Stimulated activated CD4-positive, alpha-beta T cell treated with anti-CD3 and anti-CD28 coated beads, Interleukin-15, amount 100 ng/mL, for 1 hour (primary cell): ENCODE measurements at places on chromosomes 11 and 22.

- DNase-seq: no peak
Observed at GRCh38 chr11:113584371-113584770, 109.2 kb upstream of the DRD2 start.

- DNase-seq: no peak
Observed at GRCh38 chr11:63489879-63490278, 1.1 kb downstream of the PLAAT5 start.

DNA sequence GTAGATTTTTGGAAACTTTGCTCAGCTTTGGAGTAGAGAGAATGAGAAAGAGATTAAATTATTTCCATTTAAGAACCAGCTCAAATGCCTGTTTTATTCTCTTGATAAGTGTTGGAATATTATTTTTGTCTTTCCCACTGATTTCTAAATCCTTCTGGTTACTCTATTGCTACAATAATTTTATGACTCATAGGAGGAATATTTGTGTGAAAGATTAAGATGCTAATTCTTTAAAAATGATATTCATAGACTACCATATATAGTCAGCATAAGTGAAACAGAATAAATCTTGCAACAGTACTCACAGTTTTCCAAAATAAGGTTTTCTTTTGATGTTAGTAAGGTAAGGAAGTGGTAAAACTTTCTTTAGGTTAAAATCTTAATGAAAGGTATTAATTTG, 60.9 kb downstream of the YAP1 start:
- DNase-seq: no peak

DNA sequence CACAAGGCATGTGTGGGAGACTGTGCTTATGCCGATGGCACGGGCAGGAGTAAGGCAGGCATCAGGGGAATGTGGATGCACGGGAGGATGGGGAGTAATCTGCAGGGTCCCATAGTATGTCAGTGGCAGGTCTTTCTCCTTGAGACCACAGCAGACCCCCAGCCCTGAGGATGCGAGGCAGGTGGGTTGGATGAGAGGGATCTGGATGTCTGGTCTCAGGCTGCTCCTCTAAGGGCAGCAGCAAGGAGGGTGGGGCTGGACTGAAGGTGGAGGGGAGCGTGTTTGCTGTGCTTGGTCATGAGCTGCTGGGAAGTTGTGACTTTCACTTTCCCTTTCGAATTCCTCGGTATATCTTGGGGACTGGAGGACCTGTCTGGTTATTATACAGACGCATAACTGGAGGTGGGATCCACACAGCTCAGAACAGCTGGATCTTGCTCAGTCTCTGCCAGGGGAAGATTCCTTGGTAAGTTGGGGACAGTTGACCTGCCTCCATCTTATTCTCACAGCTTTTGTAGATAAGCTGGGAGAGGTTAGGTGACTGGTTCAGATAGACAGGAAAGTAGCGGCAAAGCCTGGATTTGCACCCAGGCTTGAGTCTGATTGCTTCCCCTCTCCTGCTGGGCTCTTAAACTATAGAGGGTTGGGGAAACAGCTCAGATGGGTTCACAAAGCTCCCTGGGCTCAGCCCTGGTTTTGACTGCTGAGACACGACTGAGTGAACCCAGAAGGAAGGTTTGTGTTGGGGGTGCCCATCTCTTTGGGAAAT, at the start of gene APOL1:
TSS of gene APOL1 (plus strand) at position 380 of the 769 bp plus-strand sequence. CDS start 1,823 bp downstream, outside the sequence.
- DNase-seq: no peak

GRCh38 chr22:49055406-49055805, 772.3 kb downstream of the BRD1 start:
- no peak for DNase-seq

GRCh38 chr22:35903571-35904335, 124.9 kb downstream of the RBFOX2 start:
- no peak for DNase-seq

- no peak for DNase-seq
Observed at GRCh38 chr11:8098879-8099278, 17.9 kb downstream of the TUB start.

DNA sequence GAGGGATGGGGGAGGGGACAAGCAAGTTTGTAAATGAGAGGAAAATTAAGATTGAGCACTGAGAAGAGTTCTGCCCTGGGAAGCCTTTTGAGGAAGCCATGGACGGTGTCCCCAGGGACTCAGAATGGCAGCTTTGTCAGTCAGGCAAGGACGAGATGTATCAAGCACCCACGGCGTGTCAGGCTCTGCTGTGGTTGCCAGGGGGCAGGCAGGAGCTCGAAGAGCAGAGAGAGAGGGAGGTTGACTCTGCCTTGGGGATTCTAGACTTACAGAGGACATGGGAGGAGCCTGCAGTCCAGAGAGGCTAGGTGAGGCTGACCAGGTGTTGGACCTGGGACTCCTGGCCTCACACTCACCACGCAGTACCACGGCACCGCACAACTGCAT, 29.1 kb upstream of the SYT7 start:
- no peak for DNase-seq

DNA sequence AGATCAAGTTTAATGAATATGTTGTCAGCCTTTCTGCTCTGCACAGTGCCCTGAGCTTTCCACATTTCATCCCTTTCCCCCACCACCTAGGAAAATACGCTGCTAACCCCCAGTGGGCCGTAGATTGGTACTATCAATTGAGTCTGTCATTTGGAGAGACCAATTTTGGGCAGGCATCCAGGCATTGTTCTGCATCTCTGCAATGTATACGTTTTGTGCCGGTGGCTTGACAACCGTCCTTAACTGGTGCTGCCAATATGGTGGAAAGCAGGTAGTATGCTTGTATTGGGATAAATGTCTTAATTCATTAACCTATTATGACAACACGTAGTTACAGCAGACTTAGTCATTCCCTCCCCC, 1.3 kb downstream of the ELMOD1 start:
- no peak for DNase-seq

DNA sequence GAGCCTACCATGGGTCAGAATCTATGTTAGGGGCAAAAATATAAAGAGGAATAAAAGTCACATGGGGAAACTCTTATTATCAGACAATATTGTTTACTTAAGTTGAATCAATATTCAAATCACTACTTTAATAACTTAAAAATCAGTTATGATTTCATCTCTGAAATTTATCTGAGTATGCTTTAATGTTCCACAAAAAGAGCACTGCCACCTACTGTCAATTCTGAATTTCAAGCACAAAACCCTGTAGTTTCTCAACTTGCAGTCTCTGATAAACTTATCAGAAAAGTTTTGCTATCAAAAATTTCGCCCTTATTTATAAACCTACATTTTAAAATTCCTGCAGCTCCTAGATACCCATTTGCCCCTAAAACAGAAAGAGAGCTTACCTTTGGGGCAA, 47.3 kb downstream of the RDX start:
- DNase-seq: no peak

GRCh38 chr11:113705871-113706655, at the start of gene TMPRSS5:
Gene TMPRSS5, minus strand, starts transcription at chr11:113706308. Its CDS starts 84 bp downstream, at chr11:113706224.
- no peak for DNase-seq

- no peak for DNase-seq
Observed at GRCh38 chr11:108890482-108891105, 225.7 kb downstream of the DDX10 start.

- no peak for DNase-seq
Observed at GRCh38 chr11:83938148-83938547, 652.0 kb upstream of the CCDC90B start.

GRCh38 chr11:103798026-103798425, 238.4 kb upstream of the DDI1 start:
- no peak for DNase-seq

- no peak for DNase-seq
Observed at GRCh38 chr22:24367841-24368240, 59.6 kb upstream of the ADORA2A start.
